ENCODE measurements at places on chromosomes 2 and 18. TPM values are rescaled to one million over a fixed set of nuclear protein-coding genes. Genes with fewer than 3 reads are reported as not detected.

The CD207 gene
- 0.10 TPM for polyA plus RNA-seq

The CRYBA2 gene
- 3.8 TPM for polyA plus RNA-seq

The RESP18 gene
- polyA plus RNA-seq = 0.16 TPM

The GKN1 gene
- polyA plus RNA-seq = not detected

The AFF3 gene
- 0.92 TPM for polyA plus RNA-seq

The CDCA7 gene
- 51.6 TPM for polyA plus RNA-seq

The UGT1A1 gene
- 25.9 TPM for polyA plus RNA-seq

The THSD7B gene
- polyA plus RNA-seq = 0.90 TPM

The HOXD1 gene
- polyA plus RNA-seq = 1.00 TPM

The IGFBP5 gene
- 32.6 TPM for polyA plus RNA-seq

The CXCR1 gene
- polyA plus RNA-seq = not detected

The PMAIP1 gene
- polyA plus RNA-seq = 1.4 TPM

The RAX gene
- not detected for polyA plus RNA-seq
